ENCODE measurements at places on chromosomes 4 and X.

GRCh38 chr4:186845137-186845842 lies 121.6 kb upstream of the FAT1 start:
- DNase-seq, result no peak

- DNase-seq, result no peak
Observed at GRCh38 chr4:174334628-174335027, 50.9 kb downstream of the CEP44 start.

GRCh38 chr4:94701631-94702300 lies 56.0 kb upstream of the BMPR1B start:
- no peak for DNase-seq

DNA sequence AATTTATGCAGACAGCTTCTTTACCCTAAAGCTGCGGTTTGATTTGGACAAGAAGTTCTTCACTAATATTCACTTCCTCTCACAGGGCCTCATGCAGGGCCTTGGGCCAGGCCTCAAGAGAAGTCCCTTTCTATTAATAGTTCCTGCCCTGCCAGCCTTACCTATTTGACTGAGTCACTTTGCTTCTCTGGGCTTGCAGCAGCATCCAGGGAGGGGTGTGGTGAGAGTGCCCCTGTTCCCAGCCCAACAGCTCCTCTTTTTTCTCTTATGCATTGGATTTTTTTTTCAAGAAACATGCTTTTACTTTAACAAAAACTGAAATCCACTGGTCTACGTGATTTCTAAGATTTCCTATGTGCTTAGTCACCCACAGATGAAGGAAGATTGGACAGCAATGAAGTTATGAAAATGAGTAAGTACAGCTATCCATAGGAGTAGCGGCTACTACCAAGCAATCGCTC lies 26.7 kb downstream of the FAM156B start:
- DNase-seq, result peak; percentile 25

GRCh38 chrX:110430293-110431076 lies 71.8 kb downstream of the RTL9 start:
- no peak for DNase-seq

DNA sequence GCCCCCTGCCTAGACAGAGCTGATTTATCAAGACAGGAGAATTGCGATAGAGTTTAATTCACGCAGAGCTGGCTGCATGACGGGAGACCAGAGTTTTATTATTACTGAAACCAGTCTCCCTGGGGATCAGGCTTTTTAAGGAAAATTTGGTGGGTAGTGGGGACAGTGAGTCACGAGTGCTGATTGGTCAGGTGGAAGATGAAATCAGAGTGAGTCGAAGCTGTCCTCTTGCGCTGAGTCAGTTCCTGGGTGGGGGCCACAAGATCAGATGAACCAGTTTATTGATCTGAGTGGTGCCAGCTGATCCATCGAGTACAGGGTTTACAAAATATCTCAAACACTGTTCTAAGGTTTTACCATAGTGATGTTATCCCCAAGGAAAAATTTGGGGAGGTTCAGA lies 36.6 kb downstream of the MYOZ2 start:
- no peak for DNase-seq

DNA sequence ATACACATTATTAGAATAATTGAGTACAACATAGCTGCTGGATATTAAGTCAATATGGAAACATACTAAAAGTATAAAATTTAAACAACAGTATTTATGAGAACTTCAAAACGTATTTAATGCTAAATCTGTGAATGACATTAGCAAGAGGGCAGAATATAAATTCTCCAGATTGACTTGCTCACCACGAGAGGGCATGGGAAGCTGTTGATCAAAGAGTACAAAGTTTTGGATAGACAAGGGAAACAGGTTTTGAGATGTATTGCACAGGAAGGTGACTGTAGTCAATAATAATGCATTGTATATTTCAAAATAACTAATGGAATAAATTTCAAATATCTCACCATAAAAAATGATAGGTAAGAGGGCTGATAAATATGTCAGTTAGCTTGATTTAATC lies 768.2 kb downstream of the CENPC start:
- DNase-seq, result no peak

- DNase-seq, result no peak
Observed at GRCh38 chr4:149370002-149370401, 445.6 kb downstream of the IQCM start.

- peak; percentile 30 for DNase-seq
Observed at GRCh38 chr4:2891294-2891693, 47.6 kb downstream of the ADD1 start.

GRCh38 chr4:180350901-180351300 lies 1892.3 kb upstream of the TENM3 start:
- no peak for DNase-seq

- no peak for DNase-seq
Observed at GRCh38 chr4:2733844-2734574, 22.1 kb downstream of the TNIP2 start.

DNA sequence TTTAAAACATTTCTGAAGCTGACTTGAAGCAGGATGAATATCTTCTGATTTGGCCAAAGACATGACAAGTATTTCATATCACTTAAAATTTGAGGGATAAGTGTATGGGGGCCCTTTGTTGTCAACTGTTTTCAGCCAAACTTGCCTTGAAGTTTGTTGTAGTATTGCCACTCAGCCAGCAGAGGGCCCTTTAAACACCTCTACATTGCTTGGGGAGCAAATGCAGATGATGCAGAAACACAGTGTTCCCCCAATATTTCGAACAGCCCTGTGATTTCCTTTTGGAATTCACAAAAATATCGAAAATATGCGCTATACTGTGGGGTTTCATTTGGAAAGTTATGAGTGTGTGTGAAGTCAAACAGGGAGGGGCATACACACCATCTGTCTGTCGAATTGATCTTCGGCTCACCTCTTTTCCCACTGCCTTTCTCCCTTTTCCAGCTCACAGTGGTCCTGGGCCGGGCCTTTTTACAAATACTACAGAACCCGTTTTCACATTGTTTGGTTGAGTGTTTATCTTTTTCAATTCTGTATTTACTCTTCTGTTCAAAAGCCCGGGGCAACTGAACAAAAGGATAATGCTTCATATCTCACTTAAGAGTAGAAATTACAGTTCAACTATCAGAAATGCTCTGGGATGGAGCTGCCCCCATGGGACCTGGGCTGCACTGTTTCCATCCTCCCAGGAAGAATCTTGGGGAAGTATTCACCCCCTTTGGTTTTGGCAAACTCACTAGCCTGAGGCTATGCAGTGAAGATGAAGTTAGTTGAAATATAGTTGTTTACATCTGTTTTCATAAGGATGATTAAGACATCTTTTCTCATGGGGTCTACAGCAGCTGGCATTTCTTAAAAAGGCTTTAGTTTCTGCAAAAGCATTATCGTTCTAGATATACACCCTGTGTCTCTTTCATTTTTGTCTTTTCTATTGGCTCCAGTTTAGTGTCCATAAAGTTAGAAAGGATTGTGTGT lies 137.6 kb downstream of the EGF start:
- DNase-seq, result peak; percentile 62

DNA sequence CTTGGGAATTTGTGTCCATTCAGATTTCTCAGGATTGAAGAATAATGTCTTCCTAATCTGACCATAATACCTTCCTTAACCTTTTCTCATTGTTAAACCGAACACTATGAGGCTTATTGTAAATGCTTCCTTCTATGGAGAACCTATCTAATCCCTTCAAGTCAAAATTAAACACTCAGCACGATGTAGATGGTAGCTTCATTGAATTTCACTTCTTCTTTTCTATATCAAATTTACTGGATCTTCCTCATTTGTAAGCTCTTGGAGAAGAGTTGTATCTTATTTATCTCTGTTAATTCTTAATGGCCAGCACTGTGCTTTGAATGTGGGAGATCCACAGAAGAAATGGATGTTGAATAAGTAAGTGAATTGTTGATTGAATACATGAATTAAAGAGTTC lies 109.0 kb upstream of the RAPGEF2 start:
- peak; percentile 56 for DNase-seq

GRCh38 chrX:107117993-107118321 lies 665 bp downstream of the RBM41 start:
- peak; percentile 7 for DNase-seq

GRCh38 chrX:119236623-119237561 lies 807 bp downstream of the PGRMC1 start:
- DNase-seq, result peak; percentile 10

DNA sequence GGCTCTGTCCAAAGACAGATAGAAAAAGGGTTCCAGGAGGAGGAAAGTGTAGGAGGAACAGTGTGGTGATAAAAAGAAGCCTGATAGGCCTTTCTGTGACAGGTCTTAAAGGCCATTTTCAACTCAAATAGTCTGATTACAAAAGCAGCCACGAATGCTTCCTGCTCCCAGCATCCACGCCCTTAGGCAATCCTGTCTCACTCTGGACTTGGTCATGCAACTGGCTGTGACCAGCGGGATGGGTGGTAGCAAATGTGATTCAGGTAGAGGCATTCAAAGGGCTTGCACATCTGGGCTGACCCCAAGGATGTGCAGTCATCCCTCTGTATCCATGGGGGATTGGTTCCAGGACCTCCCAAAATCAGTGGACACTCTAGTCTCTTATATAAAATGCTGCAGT lies 14.4 kb upstream of the SEPSECS start:
- no peak for DNase-seq
